Left ventricle myocardium inferior (tissue), 1 donor: ENCODE measurements at places on chromosomes 5 and 9.

GRCh38 chr9:115847216-115847615 lies 306.4 kb upstream of the PAPPA start:
- no peak for DNase-seq

DNA sequence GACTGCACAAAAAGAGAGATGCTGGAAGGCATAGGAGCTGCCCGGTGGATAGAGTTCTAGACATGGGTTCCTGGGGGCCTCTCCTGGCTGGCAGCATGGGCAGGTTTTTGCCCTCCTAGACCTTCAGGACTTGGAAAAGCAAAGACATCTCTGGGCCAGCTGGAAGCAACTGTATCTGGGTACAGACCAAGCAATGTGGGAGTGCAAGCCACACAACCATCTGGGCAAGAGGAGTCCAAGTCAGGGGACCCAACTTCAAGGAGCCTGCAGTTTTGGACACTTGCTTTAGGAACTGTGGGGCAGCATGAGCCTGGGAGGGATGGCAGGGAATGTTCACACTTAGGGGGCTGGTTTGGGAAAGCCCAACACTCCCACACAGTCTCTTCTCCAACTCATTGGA lies 323.3 kb downstream of the GADD45G start:
- no peak for DNase-seq

- DNase-seq = no peak
These were observed 44.4 kb upstream of the GRIA1 start for GRCh38 chr5:153445875-153446579.

DNA sequence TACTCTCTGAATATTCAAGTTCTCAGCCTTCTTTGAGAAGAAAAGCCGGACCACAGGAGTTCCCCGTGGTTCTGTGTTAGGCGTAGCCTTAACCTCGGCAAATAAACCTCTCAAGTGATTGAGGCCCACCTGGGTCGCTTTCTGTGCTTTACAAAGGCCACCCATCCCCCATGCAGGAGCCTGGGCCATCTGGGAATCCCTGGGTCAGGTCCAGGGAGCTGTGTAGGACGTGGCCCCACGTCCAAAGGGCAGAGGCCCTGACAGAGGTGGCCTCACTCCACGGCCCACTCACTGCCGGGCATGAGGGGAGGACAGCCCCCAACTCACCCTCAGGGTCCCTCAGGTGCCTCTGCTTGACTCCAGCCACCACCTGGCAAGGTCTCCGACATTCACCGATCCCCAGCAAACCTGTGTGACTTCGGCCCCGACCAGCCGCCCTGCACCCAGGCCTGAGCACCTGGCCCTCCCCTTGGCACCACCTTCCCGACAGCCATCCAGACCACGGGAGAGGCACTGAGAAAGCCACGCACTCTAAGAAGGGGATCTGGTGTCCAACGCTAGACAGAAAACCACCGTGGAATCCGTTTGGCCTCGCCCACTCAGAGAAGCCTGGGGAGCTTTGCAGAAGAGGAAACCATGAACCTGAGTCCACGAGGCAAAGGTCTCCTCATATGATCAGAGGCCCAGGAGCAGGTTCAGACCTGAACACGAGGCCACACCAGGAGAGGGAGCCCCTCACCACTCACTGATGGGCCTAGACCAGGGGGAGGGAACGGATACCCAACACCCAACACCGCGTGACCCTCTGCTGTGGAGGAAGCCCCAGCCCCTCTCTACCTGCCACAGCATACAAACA lies 4.5 kb downstream of the SLC12A7 start:
- DNase-seq = no peak

DNA sequence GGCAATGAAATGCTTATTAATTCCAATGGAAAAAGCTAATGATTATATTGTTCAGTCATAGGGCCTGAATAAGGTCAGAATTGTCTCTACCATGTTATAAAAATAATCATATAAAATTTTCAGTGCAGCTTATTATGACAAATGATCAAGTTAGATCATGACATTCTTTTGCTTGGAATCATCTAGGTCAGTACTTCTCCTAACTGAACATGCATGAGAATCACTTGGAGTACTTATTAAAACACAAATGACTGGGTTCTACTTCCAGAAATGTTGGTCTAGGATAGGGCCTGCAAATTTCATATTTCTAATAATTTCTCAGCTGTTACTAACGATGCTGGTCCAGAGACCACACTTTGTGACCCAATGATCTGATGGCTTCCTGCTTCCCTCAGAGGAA lies 806.0 kb upstream of the ZNF608 start:
- DNase-seq = no peak

- DNase-seq = no peak
These were observed 41.5 kb upstream of the SLC6A19 start for GRCh38 chr5:1159774-1160406.

DNA sequence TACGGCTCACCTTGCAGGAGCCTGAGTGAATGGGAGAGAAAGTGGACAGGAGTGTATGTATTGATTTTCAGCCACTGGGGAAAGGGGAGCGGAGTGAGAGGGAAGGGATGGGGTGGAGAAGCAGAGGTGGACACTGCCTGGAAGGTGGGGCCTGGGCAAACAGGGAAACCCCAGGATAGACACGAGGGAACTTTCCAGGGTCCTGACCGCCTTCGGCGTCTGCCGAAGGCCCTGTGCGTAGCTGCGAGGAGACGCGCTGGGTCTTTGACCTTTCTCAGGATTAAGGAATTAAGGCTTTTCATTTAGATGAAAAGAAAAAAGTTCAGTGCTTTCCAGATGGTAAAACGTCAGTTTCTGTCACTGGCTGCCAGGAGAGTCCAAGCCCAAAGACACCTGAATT lies 134.6 kb upstream of the RAPGEF1 start:
- no peak for DNase-seq

DNA sequence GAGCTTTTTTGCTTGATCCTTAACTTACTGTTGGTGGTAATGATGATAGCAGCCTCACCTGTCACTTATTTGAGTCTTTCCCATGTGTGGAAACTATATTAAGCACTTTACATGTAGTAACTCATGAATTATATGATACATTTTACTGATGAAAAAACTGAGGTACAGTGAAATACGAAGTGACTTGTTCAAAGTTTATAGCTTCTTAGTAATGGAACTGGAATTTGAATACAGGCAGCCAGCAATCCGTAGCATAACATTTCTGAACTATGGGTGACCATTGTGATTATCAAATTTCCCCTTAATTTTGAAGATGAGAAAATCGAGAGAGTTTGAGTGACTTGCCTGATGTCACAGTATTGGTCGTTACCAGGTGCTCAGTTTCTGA lies 17.3 kb downstream of the SCAMP1 start:
- DNase-seq = no peak

DNA sequence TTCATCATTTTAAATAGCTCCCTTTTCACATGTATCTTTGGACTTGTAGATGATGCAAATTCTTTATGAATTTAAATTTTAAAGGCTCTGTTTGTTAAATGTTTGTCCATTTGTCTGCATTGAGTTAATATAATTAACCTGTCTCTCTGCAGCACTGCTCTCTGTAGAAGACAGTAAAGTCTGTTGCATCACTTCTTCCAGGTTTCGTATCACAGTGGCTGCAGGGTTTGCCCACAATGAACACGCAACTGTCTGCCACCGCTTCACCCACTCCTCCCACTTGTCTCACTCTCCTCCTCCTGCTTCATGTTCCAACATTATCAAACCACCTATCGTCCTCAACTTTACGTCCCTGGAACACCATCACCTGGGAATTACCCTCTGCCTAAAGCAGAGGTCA lies 231.3 kb upstream of the SLC30A5 start:
- DNase-seq = no peak

DNA sequence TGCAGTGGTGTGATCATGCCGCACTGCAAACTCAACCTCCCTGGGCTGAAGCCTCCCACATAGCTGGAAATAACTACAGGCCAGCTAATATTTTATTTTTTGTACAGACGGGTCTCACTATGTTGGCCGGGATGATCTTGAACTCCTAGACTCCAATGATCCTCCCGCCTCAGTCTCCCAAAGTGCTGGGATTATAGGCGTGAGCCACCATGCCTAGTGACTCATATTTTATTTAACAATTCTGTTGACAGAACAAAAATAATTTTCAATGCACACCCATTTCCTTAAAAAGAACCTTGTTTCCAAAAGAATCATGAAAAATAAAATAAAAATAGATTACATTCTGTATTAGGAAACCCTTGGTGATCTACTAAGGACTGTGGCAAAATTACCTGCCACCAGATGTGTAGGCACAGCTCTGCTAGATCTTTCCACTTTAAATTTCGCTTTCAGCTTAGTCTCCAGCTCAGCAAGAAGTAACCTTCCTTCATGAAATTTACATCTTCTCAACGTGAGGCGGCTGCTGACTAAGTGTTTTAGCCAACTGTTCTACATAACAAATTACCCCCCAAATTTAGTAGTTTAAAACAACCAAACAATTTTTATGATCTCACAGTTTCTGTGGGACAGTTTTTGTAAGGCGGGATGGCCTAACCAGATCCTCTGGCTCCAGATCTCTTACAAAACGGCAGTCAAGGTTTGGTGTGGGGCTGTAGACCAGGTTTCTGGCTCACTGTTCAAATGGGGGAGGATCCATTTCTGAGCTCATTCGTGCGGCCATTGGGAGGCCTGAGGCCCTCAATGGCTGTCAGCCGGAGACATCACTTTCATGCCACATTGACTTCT lies 32.6 kb upstream of the GOLPH3 start:
- DNase-seq = no peak

DNA sequence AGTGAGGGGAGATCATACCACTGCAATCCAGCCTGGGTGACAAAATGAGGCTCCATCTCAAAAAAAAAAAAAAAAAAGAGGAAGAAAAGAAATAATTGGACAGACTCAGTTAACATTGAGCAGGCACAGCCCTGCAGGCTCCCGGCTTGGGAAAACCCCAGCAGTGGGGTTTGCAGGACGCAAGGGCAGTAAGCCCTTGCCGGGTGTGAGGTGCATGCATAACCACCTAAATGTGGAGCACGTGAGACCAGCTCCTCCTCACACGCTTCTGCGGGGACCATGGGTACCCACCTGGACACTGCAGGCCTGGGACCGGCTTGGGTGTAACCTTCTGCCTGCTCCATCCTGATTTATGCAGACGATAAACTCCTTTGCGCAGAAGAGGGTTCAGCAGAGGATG lies 4.8 kb upstream of the SLC6A18 start:
- DNase-seq = no peak

GRCh38 chr9:38183994-38184568 lies 115.1 kb upstream of the SHB start:
- DNase-seq = no peak

GRCh38 chr9:16708656-16709435 lies 161.6 kb downstream of the BNC2 start:
- no peak for DNase-seq

DNA sequence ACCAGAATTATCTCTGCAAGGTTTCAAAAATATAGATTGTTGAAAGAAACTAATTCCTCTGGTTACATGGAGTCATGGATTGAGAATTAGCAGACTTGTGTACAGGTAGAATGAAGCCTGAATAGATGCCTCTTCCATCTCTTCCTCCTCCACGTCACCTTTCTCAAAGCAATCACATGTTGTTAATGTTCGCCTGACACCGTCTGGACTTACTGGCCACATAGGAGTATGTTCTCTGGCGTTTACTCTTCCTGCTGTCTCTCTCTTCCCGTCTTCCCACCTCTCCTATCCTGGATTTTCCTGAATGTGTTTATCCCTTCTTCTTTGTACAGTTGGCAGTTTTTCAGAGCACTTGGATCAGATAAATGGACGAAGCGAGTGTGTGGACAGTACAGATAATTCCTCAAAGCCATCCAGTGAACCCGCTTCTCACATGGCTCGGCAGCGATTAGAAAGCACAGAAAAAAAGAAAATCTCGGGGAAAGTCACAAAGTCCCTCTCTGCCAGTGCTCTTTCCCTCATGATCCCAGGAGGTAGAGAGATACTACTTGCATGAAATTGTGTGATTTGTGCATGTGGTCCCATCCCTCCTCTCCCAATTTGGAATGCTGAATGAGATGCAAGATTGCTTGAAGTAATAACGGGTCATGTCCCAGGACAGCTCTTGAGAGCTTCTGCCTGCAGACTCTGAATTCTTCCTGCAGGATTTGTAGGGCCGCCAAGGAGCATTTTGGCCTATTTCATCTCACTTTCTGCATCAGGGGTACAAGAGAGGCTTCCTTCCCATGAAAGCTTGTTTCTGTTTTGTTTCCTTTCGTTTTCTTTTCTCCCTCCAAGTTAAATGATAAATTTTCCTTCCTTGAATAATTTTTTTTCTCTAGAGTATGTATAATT lies 47.3 kb downstream of the CD180 start:
- DNase-seq = no peak

DNA sequence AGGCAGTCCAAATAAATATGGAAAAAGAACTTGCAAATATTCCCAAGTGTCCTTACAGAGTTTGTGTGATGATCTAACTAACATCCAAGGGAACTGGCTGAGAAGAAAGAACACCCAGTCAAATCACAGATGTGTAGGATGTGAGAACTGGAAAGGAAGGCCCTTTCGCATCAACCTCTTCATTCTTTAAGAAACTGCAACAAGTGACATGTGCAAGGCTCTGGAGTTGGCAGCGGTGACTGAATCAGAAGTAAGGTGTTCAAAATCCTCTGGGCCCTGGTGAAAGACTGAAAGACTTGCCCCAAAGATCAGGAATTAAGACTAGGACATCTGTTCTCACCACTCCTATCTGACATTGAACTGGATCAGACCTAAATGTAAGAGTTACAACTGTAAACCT lies 88.7 kb downstream of the RAPGEF1 start:
- DNase-seq = no peak

DNA sequence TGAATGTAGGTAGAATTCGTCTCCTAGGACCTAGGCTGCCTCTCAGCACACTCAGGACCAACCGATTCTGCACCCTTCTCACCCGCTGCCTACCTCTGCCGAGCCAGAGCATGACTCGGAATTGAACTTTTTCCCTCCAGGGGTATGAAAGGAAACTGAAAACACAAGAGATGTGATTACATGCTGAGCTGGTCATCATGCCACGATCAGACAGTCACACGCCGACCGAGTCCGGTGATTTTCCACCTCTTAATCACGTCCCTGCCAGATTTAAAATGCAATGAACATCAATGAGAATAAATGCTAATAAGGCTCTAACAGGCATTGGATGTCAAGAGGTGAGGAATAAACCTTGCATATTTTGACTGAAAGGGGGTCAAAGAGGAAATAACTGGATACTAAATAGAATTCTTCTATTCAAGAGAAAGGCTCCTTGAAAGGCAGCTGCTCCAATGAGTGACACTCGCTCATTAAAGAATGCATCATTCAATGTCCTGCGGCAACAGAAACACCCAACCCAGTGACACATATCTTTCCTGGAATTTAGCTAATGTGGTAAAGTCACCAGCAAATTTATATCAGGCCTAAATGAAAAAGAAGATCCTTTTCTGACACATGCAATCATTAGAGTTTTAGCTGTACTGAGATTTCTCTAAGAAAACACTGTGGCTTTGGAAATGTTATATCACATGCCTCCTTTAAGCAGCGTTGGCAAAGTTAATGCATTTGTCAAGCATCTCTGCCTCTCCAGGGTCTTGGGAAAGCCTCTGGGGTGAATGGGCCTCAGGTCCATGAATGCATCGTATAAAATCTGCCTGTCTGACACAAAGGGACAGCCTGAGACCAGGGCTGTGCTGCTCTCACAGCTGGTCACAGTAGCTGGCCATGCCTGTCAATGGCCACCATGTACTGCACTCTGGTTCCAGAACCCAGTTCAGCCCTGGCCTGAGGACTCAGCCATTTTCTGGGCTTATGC lies 128.7 kb downstream of the SPOCK1 start:
- DNase-seq = no peak
